ENCODE measurements at places on chromosomes 16 and 17. TPM values are rescaled to one million over a fixed set of nuclear protein-coding genes. Genes with fewer than 3 reads are reported as not detected.

DNA sequence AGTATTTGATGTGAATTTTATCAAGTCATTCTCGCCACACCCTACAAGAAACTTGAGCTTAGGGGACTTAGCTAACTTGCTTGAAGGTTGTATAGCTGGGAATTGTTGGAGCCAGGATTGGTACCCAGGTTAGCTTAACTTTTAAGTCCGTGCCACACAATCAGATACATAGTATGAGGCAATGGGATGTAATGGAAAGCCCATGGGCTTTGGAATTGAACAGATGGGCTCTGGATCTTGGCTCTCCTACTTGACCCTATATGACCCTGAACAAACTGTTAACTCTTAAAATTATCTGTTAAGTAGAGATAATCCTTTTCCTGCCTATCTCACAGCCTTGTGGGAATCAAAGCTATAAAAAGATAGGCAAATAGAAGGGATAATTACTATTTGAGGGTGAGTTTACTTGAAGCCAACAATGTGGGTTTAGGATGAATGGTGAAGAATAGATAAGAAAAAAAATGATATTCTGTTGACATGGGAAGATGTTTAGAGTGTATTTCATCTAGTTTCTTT lies 51.9 kb upstream of the CACNG3 start:
- no peak for DNase-seq

- DNase-seq = no peak
These were observed 17.6 kb downstream of the POLR3K start for GRCh38 chr16:35678-36305.

The NPB gene
- not detected for total RNA-seq

GRCh38 chr17:77487677-77488530 lies 347.1 kb downstream of the SEC14L1 start:
- DNase-seq = no peak

The ALDH3A1 gene
- 1.4 TPM for total RNA-seq
